ENCODE measurements at places on chromosomes 1 and 21.

DNA sequence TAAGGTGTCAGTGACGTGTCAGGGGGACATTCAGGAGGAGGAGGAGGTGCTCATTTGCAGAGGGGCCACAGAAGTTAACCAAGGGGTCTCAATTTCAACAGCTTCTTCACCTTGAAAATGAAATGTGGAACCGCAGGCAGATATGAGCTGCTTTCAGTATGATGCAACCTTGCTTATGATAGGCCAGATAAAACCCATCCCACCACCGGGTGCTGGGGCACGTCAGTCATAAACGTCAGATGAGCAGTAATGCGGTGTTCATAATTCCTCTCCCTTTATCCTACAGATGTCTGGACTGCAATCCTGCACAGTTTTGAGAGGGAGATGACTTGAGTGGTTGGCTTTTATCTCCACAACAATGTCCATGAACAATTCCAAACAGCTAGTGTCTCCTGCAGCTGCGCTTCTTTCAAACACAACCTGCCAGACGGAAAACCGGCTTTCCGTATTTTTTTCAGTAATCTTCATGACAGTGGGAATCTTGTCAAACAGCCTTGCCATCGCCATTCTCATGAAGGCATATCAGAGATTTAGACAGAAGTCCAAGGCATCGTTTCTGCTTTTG, 1.7 kb downstream of the PTGFR start:
- no peak for DNase-seq

GRCh38 chr1:204623365-204623893, 62.1 kb downstream of the LRRN2 start:
- DNase-seq, result no peak

GRCh38 chr1:167439301-167439988, 78.9 kb downstream of the CD247 start:
- no peak for DNase-seq

DNA sequence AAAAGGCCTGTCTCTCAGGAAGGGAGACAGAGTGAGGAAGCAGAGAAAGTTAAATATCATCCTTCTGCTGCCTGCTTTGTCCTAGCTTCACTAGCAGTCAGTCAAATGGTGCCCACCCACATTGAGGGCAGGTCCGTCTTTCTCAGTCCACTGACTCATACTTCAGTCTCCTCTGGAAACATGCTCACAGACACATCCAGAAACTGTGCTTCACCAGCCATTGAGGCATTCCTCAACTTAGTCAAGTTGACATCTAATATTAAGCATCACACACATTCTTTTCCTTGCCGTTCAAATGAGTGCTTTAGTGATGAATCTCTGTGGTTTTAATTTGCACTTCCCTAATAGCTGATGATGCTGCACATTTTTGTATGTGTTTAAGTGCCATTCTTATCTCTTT, 777.8 kb upstream of the PRMT6 start:
- no peak for DNase-seq

- no peak for DNase-seq
Observed at GRCh38 chr1:154726443-154726842, 118.5 kb upstream of the ADAR start.

DNA sequence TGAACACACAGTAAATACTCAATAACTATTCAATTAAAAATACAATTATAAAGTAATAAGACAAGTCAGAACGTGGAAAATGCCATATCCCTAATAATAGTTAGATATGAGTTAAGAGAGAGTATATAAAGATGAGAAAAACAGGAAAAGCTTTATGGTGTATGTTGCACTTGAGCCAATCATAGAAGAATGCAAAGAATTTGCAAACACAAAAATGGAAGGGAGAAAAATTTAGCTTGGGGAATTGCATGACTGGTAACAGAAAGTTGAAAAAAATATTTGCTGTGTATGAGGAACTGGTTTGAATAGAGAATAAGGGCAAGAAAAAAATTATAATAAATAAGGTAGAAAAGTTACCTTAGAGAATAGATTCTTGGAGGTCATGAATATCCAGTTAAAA, 739.6 kb upstream of the CXADR start:
- no peak for DNase-seq

All from CD4-positive, alpha-beta T cell treated with Interleukin-17A for 1 hour (primary cell).